ENCODE measurements at places on chromosomes 4 and X.

- DNase-seq, result no peak
Measured at GRCh38 chrX:72045141-72045540, 86.6 kb downstream of the RTL5 start.

DNA sequence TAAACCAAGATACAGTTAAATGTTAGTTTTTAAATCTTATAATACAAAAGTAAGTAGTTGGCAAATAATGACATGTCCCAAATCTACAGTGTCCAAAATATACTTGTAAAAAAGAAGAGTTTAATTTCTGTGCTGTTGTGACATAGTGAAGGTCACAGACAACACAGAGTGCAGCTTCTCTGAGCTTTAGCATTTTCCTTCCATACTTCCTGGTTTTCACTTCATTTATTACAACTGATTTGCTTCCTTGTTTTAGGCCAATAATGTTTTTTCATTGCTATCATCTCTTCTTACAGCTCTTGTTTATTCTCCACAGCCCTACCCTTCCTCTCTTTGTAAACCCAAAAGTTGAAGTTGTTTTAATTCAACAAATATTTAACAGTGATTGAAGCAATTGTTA, 132.4 kb upstream of the TET2 start:
- no peak for DNase-seq

- DNase-seq, result no peak
Measured at GRCh38 chr4:8515316-8516060, 64.7 kb upstream of the GPR78 start.

- no peak for DNase-seq
Measured at GRCh38 chrX:35726176-35726575, 72.0 kb upstream of the MAGEB16 start.

GRCh38 chr4:185847352-185848097, 35.5 kb upstream of the SORBS2 start:
- no peak for DNase-seq

DNA sequence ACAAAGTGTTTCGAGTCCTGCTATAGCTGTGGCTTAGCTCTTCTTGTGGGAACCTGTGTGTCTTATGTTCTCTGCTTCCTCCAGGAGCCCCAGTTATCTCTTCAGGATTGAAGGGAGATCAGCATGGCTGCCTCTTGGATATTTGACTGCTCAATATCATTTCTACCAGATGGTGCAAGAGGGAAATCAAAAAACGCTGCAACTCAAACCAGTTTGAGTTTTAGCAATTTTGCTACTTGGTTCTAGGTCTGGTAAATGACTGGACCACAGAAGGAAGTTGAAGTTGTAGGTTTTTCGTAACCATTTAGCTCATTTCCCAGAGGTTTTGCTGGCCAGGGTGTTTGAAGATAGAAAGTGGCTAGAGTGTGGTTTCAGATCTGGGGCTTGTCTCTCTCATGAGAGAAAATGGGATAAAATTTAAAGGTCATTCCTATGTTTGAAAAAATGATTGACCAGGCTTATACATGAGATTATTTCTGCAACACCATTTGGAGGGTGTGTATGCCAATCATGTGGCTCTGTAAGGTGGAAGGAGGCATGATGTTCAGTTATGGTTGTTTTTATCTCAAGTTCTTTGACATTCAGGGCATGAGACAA, 210.4 kb downstream of the SPRY1 start:
- DNase-seq, result no peak

DNA sequence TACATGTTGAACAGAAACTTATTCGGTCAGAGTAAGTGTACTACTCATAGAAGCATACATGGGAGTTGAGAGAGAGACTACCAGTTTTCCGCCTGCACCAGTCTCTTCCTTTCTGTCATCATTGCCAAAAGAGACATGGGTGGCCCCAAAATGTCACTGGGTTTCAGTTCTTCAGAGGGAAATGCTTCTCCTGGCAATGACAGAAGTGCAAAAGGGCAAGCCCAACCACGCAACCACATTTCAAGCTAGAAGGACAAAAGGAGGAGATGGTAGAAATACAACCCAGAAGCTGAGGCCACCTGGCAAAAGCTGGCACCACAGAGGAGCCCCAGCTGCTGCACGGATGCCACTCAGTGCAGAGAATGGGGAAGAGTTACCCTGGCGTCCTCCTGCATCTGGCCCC, 320.1 kb downstream of the BCOR start:
- DNase-seq, result peak; percentile 17

GRCh38 chrX:17822351-17822750, 38.7 kb downstream of the RAI2 start:
- DNase-seq, result no peak

DNA sequence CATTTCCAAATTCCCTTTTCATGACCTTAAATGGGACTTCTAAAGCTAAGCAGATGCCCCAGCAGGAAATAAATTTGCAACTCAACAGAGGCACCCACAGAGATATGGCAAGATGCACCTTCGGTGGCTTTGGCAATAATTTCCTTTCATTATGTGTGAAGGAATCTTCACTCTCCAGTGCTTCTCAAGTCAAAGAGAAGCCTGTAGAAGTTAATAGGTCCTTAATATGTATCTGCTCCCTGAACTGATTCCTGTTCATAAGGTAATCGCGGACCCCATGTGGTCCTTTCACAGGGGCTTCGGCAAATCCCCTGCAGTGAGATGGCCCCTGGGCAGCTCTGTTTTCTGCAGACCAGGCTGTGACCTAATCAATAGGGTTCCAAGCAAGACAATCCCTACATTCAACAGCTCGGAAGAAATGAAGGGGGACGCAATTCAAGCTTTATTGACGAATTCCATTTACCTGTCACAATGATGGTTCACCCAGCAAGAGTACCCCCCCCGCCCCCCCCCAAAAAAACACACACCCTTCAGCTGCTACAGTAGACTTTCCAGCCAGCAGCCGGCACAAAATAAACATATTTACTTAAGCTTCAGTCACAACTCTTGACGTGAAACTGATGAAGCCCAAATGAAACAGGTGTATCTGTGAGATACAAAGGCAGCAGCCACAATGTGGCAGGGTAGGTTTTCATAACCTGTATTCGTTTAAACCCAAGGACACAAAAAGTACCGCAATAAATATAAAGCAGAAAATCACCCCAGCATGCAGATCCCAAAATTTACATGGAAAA, 35.3 kb downstream of the FAT1 start:
- no peak for DNase-seq

GRCh38 chrX:129808829-129809796, 29.4 kb downstream of the SASH3 start:
- DNase-seq, result no peak

DNA sequence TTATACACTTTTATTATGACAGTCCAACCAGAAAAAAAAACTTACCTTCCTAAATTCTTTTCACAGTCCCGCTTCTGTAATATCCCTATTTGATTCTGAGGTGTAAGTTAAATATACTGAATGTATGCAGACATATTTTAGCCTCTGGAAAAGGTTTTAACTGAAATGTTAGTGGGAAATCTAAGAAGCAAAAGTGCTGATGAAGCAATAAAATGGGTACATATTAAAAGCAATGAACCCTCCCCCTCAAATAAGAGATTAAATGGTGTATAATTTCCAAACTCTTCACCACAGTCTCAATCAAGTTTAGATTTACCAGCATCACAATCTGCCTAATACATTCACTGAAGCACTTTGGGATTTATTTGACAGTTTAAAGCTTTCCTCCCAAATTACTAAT, 688.3 kb upstream of the DIAPH2 start:
- no peak for DNase-seq

DNA sequence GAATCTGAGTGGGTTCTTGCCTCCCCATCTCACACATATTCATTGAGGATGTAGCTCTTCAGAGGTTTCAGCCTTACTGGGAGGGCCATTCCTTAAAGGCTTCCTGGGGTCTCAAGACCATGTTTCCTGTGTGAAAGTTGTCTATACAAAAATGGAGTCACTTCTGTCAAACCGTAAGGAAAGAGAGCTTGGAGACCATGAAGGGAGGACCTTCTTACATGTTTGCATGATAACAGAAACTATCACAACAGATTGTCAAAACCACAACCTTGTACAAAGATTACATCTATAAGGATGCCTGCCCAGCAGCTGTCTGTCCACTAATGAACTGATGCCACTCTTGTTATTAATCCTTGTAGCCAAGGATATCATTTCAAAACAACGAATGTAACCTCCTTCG, 139.3 kb downstream of the PDE5A start:
- DNase-seq, result no peak

DNA sequence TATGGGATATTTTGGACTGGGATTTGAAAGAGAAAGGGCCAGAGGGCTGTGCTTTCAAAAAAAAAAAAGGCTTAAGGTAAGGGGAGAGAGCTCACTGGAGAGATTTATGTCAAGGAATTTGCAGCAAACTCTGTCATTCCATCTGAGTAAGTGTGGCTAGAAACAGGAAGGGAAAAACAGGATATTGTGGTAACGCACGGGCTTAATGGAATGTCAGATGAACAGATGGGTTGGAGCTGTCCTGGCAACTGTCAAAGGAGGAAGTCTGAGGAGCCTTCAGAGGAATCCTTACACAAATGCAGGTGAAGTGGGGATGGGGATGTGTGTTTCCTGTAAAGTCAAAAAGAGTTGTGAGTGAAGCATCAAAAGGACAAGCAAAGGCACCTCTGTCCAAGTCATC, 15.1 kb upstream of the NKX3-2 start:
- no peak for DNase-seq

GRCh38 chr4:54066718-54067129, 2.3 kb upstream of the CHIC2 start:
- no peak for DNase-seq

DNA sequence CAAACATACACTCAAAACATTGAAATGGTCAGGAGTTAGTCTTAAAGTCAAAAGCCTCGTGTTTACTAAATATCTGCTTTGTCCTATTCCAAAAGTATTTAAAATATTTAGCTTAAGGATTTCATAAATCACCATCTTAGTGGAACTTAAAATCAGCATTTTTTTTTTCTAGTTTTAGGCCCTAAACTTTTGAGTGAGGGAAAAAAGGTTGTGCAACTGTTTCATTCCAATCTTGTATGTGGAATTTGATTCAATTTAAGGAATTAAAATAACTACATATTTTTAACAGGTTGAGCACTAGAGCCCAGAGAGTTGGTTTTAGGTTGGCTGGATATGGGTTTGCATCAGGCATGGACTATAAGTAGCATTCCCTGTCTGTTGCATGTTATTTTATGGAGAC, 35.7 kb upstream of the ANK2 start:
- no peak for DNase-seq

GRCh38 chrX:153576961-153577360, 22.0 kb downstream of the CCNQ start:
- no peak for DNase-seq

GRCh38 chrX:49271341-49271740, 1.7 kb downstream of the PPP1R3F start:
- no peak for DNase-seq

- DNase-seq, result no peak
Measured at GRCh38 chr4:48247142-48247877, 22.3 kb downstream of the TEC start.

DNA sequence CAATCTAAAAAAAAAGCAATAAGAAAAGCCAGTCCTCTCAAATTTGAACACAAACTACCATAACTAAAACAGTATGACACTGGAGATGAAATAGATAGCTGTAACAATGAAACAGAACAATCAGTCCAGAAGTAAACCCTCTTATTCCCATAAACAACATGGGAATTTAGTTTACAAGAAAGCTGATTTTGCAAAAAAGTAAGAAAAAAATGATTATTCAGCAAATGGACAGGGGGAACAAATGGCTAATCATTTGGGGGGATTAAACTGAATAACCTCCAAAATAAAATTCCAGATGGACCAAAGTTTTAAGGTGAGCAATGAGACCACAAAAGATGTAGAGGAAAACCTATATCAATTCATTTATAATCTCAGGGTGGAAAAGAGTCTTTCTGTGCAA, 16.1 kb upstream of the SASH3 start:
- no peak for DNase-seq

DNA sequence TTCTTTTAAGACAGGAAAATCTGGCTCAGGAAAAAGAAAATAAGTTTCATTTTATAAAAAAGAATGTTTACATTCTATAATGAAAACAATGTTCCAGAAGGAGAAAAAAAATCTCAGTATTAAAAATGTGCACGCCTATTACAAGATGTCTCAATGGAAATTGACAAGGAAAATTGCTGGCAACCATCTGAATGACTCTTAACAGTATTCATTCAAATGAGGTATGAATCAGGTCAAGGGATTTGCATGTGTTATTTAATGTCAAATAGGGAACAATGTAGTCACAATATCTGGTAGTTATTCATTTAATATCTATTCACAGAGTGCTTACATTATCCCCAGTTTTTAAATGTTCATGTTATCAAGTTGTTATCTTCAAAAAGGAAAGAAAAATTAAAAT, 208.4 kb upstream of the TRAM1L1 start:
- no peak for DNase-seq

DNA sequence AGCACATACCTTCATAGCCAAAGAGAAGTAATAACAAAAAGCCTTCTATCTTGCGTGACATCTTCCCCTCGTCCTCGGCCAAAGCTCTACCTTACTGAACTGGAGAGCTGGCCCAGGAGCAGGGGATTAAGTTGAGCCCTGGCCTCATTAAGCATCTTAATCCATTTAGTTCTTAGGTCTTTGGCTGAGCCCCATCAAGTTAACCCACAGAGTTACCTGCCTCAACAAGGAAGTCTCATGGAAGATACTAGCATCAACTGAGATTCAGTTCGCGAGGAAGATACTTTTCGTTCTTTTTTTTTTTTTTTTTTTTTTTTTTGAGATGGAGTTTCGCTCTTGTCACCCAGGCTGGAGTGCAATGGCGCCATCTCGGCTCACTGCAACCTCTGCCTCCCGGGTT, at the start of gene RS1:
RS1 (minus strand) TSS at position 101 of the 400 bp plus-strand sequence; CDS start at position 61, 40 bp downstream.
- DNase-seq, result no peak

DNA sequence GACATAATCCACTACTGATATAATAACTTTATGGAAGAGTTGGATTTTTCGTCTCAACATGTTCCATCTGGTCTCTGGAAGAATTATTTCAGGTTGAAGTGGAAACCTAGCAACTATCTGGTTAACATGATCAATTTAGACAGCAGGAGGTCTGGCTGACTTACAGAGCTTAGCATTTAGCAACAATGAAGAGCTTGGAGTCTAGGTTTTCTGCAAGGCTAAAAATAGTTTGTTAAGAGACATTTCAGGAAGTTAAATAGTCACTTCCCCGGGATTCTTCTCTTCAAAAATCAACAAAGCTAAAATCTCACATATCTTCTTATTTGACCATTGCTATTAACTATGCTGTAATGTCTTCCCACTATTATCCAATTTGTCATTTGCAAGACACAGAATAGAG, 418.6 kb upstream of the DIPK2B start:
- DNase-seq, result no peak

DNA sequence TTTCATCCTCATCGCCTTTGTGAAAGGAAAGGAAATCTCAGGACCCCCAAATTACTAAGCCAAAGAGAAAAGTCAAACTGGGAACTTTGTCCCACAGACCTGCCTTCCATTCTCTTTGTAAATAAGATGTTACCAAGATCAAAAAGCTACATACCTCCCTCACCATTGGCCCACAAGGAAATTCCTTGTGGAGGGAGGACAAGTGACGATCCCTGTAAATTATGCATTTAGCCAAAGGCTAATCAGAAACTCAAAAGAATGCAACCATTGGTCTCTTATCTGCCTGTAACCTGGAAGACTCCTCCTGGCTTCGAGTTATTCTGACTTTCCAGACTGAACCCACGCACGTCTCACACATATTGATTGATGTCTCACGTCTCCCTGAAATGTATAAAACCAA, 70.3 kb downstream of the SHOX start:
- no peak for DNase-seq

Measured in activated naive CD4-positive, alpha-beta T cell treated with anti-CD3 and anti-CD28 coated beads, Interleukin-2, amount 50 U/mL, for 16 hours (primary cell).